Hematopoietic multipotent progenitor cell treated with erythropoietin and hydrocortisone succinate and interleukin-3 and kit ligand, for 15 days (in vitro differentiated cells): ENCODE measurements at places on chromosomes 3 and 15.

DNA sequence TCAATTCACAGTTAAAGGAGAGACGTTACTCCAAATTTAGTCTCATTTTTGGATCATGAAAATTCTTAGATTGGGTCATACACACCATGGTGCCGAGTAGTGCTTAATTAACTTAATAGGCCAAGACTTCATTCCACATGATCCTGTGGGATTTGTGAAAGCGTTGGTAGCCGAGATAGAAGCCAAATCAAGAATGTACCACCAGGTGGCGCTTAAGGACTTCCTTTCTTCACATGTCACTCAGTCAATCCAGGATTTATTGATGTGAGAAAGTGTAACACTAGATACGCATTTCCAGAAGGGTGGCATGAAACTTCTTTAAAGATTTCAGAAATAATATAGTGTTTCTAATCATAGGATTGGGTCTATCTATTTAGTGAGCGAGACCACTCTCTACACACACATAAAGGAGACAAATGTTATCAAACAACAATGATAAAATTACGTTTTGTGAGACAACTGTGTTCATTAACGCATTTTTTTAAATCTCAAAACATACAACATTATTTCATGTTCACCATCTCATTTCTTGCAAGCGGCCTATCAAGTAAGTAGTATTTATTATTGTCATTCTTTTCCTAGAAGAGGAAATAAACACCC, 436.1 kb downstream of the CHL1 start:
- no peak for DNase-seq

- no peak for DNase-seq
These were observed 147.5 kb upstream of the SOX2 start for GRCh38 chr3:181564222-181564621.

DNA sequence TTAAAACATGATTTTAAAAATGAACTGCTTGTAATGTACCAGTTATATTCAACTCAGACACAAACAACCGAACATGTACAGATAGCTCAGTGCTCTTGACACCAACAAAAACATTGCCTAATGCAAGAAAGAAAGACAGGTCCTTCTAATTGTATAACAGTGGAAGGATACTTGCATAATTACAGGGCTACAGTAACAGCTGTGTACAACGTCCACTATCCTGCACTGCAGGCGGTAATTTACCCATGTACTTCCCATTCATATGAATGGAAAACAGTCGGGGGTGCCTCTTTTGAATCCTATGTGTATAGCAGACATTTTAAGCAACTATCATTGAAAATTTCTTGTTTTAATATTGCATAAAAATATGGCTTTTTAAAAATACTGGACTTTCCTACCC, 41.1 kb upstream of the PLSCR5 start:
- no peak for DNase-seq

DNA sequence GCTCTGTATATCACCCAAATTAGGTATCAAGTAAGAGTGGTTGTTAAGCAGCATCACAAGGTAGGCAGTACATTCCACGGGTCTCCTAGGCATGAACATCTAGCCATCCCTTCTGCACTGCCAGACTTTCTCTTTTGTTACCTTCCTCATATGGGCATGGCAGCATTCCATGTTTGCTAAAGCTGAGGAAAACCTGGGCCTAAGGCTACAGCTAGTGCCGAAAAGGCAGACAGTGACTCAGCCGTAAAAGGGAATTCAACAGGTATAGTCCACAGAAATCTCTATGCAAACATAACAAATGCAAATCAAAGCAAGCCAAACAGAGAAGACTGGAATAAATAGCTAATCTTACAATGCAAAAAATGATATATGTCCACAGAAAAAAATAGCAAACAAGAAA, 645.4 kb downstream of the ZBBX start:
- no peak for DNase-seq

- DNase-seq, result no peak
These were observed 66.9 kb upstream of the CADM2 start for GRCh38 chr3:84891851-84892250.

- no peak for DNase-seq
These were observed 779 bp downstream of the GRIP2 start for GRCh38 chr3:14539384-14539741.
